ENCODE measurements at places on chromosomes 5 and 9. TPM values are rescaled to one million over a fixed set of nuclear protein-coding genes. Genes with fewer than 3 reads are reported as not detected.

Gene ANKDD1B
- total RNA-seq = 0.98 TPM

Gene GARIN3
- total RNA-seq = not detected

Gene SOWAHA
- 4.7 TPM for total RNA-seq

Gene LHFPL2
- total RNA-seq = 22.6 TPM

Gene SLC6A18
- total RNA-seq = not detected

Gene ZFP37
- total RNA-seq = 21.9 TPM

All from temporal lobe (tissue), 4 donors.